ENCODE measurements at places on chromosomes 6 and 20. TPM values are rescaled to one million over a fixed set of nuclear protein-coding genes. Genes with fewer than 3 reads are reported as not detected.
A peak's percentile ranks its signal among the peaks of the same experiment; 100 is the strongest.

- H3K27ac ChIP-seq, result no peak overlapping the region
- H3K27me3 ChIP-seq, result peaks cover 26% of the 10 kb centered on the region
- H3K4me1 ChIP-seq, result no peaks in the 10 kb centered on the region
- no peak for DNase-seq
Observed at GRCh38 chr20:38177201-38177600, 12.1 kb upstream of the TGM2 start.

GRCh38 chr6:142926494-142927270 lies 18.3 kb downstream of the HIVEP2 start:
- H3K27ac ChIP-seq, result peak overlapping the region; percentile 100
- no peaks in the 10 kb centered on the region for H3K27me3 ChIP-seq
- no peaks in the 10 kb centered on the region for H3K36me3 ChIP-seq
- DNase-seq, result peak; percentile 82

DNA sequence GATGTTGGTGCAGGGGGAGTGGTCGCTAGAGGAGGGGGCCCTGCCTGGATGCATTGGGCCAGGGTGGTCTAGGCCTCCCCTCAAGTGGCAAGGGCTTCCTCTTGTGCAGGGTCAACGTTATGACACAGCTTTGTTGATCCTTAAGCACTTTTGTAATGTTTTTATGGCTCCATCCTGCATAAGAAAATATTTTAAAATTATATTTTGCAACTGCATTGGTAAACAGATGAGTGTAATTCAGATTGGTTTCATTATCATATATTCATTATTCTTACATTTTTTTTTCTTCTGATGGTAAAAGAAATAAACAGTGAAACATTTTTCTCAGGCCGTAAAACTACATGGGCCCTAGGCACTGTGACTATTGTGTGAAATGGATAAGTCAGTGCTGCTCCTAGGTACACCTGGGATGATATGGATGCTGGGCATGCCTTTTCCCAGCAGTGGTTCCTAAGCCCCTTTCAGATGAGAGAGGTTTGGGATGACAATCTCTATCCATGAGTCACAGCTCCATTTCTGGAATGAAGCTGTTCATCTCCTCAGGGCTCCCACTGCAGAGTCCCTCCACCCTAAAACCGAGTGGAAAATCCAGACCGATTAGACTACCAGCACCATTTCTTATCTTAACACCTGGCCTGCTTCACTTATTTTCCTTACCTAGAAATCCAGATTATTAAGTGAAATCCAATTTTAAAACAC lies 5.8 kb upstream of the SIM1 start:
- H3K4me3 ChIP-seq, result no peak overlapping the region
- H3K4me1 ChIP-seq, result peaks cover 16% of the 10 kb centered on the region
- H3K27ac ChIP-seq, result no peak overlapping the region
- peaks cover 68% of the 10 kb centered on the region for H3K27me3 ChIP-seq

- H3K27ac ChIP-seq, result no peak overlapping the region
- no peaks in the 10 kb centered on the region for H3K36me3 ChIP-seq
- H3K4me1 ChIP-seq, result no peaks in the 10 kb centered on the region
- H3K27me3 ChIP-seq, result no peaks in the 10 kb centered on the region
Observed at GRCh38 chr6:49649988-49650387, 13.3 kb upstream of the RHAG start.

GRCh38 chr20:64151633-64152530 lies 12.4 kb upstream of the MYT1 start:
- H3K36me3 ChIP-seq, result no peaks in the 10 kb centered on the region
- DNase-seq, result no peak
- H3K27me3 ChIP-seq, result peaks cover 25% of the 10 kb centered on the region
- H3K4me1 ChIP-seq, result no peaks in the 10 kb centered on the region

DNA sequence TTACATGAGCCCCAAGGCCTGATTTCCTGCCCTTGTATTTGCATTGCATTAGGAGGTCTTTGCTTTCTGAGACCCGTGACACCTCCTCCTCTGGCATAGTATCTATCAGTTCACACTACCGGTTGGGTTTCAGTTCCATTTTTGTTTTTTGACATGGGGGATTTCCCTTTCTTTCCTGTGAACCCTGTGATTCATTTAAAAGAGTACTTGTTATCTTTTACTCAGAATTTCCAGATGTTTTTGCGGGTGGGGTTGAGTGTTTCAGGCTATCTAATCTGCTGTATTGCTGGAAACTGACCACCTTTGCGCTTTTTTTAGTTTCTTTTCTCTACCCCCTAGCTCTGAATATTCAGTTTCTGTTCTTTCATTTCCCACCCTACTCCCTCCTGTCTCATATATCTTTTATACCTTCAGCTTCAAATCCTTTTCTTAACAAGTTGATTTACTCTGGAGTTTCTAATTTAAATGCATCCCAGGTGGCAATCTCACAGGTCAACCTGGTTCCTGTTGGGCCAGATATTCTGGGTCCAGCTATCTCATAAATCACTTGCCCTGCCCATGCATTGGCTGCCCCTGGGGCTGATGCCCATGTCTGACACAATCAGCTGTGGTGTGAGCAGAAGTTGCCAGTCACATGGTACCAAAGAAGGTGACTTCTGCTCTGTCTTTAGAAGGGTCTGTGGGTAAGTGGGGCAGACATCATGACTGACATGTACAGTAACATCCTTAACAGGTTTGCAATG lies 14.3 kb upstream of the NCOA3 start:
- H3K36me3 ChIP-seq, result no peaks in the 10 kb centered on the region
- no peaks in the 10 kb centered on the region for H3K27me3 ChIP-seq
- peak; percentile 89 for DNase-seq
- H3K4me1 ChIP-seq, result peaks cover 33% of the 10 kb centered on the region
- peak overlapping the region; percentile 72 for H3K4me3 ChIP-seq

DNA sequence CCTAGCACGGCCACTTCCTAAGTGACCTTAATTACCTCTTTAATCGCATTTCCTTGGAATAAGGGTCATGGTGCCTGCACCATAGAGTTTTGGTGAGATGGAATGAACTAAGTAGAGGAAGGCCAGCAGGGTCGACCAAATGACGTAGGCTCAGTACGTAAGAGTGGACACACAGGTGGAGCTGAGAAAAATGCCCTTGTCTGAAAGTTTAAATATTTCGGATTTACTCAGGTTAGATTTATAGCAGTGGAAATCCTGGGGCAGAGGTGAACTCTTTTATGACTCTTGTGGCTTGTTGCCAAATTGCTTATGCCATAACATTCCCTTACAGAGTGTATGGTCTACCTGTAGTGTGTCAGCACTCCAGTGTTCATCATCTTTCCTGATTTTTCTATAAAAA lies 23.6 kb upstream of the BTBD3 start:
- no peak for DNase-seq
- H3K36me3 ChIP-seq, result no peaks in the 10 kb centered on the region
- no peak overlapping the region for H3K27ac ChIP-seq

DNA sequence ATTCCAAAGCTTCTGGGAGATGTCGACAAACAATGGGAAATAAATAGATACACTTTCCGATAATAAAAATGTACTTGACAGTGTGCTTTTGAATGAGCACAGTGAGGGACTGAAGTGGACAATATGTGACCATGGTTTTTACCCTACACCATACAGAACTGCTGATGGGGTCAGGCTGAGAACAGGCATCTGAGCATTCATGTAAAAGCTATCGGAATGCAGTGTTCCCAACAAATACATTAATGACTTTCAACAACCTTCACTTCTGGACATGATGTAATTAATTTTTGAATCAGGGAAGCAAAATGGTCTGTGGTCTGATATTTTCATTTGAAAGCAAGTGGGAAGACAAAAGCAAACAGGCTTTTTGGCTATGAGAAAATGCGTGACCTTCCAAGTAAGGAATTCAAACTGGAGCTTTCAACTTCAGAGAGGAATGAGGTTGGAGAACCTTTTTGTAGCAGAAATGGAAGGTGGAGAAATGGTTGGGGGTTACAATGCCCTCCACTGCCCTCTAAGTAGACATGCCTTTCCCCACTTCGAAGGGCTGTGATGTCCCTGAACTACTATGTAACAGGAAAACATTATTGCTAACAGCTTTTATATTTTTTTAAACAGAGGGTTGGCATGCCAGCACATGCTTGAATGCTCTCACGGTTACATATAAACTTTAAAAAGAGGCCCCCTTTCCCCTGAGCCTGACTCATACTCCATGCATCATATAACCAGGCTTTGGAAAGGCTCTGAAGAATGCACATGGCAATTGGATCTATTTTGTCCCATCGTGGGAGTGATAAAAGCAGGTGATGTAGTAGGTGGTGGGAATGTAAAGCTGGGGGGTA lies 203.5 kb upstream of the CITED2 start:
- no peaks in the 10 kb centered on the region for H3K36me3 ChIP-seq
- no peak for DNase-seq
- H3K27me3 ChIP-seq, result no peaks in the 10 kb centered on the region
- no peak overlapping the region for H3K4me3 ChIP-seq
- no peak overlapping the region for H3K27ac ChIP-seq

DNA sequence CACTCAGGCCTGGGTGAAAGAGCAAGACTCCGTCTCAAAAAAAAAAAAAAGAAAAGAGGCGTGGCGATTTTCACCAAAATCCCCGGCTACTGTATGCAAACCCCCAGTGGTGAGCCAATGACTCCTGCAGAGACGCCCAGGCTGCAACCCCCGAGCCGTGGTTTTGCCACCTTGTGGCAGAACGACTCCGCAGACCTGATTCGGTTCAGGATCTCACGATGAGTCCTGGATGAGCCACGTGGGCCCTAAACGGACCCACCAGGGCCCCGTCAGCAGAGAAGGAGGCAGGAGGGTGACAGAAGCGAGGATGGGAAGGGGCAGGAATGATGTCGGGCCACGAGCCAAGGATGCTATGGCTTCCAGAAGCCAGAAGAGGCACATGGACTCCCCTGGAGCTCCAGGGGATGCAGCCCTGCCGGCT lies 42.5 kb downstream of the SLC2A4RG start:
- no peaks in the 10 kb centered on the region for H3K27me3 ChIP-seq
- H3K36me3 ChIP-seq, result no peaks in the 10 kb centered on the region
- no peak overlapping the region for H3K27ac ChIP-seq
- DNase-seq, result no peak
- H3K4me3 ChIP-seq, result no peak overlapping the region

GRCh38 chr6:90285611-90286381 lies 10.8 kb downstream of the BACH2 start:
- H3K27me3 ChIP-seq, result no peaks in the 10 kb centered on the region
- peak overlapping the region; percentile 98 for H3K27ac ChIP-seq
- peaks cover 84% of the 10 kb centered on the region for H3K4me1 ChIP-seq
- H3K36me3 ChIP-seq, result peaks cover 52% of the 10 kb centered on the region
- peak; percentile 79 for DNase-seq
- peak overlapping the region; percentile 98 for H3K4me3 ChIP-seq

GRCh38 chr6:83250235-83250634 lies 57.1 kb downstream of the RWDD2A start:
- no peaks in the 10 kb centered on the region for H3K4me1 ChIP-seq
- H3K27me3 ChIP-seq, result peaks cover 16% of the 10 kb centered on the region
- no peak for DNase-seq
- no peak overlapping the region for H3K4me3 ChIP-seq
- H3K27ac ChIP-seq, result no peak overlapping the region

DNA sequence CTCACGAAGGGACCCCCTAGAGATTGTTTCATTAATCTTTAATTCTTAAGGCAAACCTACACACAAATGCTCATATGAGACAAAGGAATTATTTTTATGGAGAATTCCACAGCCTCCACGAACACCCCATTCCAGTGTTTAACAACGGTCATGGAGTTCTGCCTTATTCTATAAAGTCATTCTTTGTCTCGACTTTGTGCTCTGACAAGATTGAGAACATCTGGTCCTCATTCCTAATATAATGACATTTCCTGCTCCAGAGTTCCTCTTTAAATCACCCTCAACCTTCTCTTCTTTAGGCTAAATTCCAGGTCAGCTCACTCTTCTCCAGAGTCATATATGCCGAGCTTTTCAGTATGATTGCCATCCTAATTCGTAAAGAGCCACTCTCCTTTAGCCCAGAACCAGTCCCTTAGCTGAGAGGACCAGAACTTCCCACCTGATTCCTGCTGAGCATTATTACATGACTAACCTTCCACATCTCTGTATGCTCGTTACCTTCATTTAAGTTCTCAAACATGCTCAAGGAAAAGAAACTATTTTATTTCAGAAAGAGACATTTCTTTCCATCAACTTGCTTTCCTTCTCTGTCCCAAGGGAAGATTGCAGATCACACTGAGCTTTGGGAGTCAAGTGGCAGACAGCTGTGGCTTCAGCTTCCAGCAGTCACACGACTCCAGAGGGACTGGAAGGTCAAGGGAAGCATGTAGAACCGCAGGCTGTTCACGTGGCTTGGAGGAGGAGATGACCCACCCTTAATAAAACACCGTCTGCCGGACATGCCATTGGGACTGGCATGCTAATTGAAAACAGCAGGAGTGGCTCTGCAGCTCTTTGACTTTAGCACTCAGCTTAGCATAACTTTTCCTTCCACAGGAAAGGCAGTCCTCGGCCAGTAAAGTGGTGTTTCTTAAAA lies 467.1 kb upstream of the HSF2 start:
- DNase-seq, result no peak
- H3K27ac ChIP-seq, result no peak overlapping the region
- no peaks in the 10 kb centered on the region for H3K36me3 ChIP-seq
- no peaks in the 10 kb centered on the region for H3K4me1 ChIP-seq
- no peaks in the 10 kb centered on the region for H3K27me3 ChIP-seq
- H3K4me3 ChIP-seq, result no peak overlapping the region

DNA sequence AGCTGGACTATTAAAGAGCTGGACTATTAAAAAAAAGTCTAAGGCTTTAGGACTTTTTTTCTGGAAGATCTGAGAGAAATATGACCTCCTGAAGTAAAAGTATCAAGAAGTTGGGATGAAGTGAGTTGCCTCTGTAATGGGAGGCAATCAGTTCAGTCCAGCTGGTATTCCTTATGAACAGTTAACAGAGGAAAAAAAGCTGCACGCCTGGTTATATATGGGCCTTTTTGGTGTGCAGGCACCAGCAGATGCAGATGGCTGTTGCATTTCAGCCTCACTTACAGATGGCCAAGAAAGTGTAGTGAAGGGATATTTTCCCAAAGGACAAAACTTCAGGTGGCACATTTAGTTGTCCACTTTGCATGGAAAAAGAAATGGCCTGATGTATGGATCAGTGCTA lies 70.3 kb upstream of the ELOVL5 start:
- no peak for DNase-seq
- no peak overlapping the region for H3K4me3 ChIP-seq
- H3K4me1 ChIP-seq, result peaks cover 5% of the 10 kb centered on the region
- H3K27ac ChIP-seq, result no peak overlapping the region

DNA sequence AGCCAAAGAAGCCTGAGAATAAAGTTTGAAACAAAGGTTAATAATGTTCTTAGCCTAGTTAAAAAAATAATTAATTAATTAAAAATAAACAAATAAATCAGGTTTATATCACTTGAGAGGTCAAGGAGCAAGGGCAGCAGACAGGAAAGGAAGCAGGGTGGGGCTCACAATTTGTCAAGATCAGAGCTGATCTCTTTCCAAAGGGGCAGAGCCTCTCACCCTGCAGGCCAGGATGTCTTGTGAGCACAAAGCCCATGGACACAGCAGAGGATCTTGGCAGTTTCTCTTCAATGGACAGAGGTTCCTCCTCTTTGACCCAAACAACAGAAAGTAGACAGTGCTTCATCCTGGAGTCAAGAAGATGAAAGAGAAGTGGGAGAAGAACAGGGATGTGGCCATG lies 14.9 kb downstream of the ULBP1 start:
- peaks cover 79% of the 10 kb centered on the region for H3K27me3 ChIP-seq
- H3K4me3 ChIP-seq, result no peak overlapping the region
- H3K4me1 ChIP-seq, result no peaks in the 10 kb centered on the region
- no peak for DNase-seq
- H3K27ac ChIP-seq, result no peak overlapping the region

The TAAR6 gene
- polyA plus RNA-seq, result not detected

The APOM gene
- 8.5 TPM for polyA plus RNA-seq

The SPATA2 gene
- polyA plus RNA-seq, result 4.0 TPM

The RBM39 gene
- polyA plus RNA-seq, result 159 TPM

The TRIM31 gene
- not detected for polyA plus RNA-seq
